ENCODE measurements at places on chromosomes 12 and 14.
A peak's percentile ranks its signal among the peaks of the same experiment; 100 is the strongest.

DNA sequence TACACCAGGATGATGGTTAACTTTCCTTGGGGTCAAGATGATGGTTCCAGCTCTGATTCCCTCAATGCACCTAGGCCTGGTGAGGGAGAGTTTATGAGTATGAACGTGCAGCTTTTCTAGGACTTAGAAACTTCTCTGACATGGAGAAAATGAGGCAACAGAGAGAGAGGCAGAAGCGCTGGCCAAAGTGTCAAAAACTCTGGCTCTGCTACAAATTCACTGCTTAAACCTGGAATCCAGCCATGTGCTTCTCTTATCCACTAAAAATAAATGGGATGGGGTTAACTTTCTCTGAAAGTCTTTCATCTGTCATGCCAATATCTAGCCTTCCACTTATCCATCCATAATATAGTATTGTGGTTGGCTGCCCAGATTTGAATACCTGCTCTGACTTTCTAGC is 568.7 kb downstream of the MED13L start:
- DNase-seq, result no peak

GRCh38 chr12:32765906-32766305 is 10.2 kb upstream of the YARS2 start:
- no peak for DNase-seq

- no peak for DNase-seq
Measured at GRCh38 chr12:91178781-91179180, 3.8 kb downstream of the DCN start.

- no peak for DNase-seq
Measured at GRCh38 chr12:89476232-89476631, 48.4 kb downstream of the GALNT4 start.

DNA sequence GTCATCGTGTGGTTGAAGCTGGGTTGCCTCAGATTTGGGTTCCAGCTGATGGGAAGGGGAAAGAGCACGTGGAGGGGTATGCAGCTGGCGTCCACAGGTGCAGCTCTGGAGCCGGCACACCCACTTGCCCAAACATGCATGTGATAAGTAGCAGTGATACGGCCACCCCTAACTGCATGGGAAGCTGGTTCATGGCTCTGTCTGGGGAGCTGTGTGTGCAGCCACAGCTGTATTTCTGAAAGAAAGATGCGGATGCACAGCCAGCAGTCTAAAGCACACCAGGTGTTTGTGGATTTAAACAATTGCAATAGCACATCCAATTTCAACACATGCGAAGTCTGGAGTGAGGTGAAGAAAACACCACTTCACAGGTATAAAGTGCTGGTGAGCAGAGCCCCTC is 181.4 kb downstream of the EFCAB11 start:
- peak; percentile 29 for DNase-seq

GRCh38 chr12:685388-685787 is 22.1 kb upstream of the NINJ2 start:
- DNase-seq, result no peak

GRCh38 chr12:59446116-59446515 is 149.7 kb upstream of the SLC16A7 start:
- DNase-seq, result no peak

DNA sequence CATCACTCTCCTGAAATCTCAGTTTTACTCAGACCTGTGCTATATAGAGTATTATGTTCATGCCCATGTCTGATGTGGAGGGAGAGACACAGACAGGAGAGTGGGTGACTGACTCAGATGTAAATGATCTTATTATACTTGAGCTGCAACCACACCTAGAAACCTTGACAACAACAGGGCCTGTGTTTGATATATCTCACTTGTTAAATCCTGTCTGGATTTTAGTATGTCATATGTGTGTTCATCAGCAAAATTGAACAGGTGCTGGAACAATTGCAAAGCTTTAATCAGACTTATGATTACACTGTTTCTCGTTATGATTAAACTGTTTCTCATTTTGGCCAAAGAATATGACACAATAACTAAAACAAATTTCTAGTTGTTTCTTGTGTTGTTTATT is 37.7 kb downstream of the DIP2B start:
- no peak for DNase-seq

DNA sequence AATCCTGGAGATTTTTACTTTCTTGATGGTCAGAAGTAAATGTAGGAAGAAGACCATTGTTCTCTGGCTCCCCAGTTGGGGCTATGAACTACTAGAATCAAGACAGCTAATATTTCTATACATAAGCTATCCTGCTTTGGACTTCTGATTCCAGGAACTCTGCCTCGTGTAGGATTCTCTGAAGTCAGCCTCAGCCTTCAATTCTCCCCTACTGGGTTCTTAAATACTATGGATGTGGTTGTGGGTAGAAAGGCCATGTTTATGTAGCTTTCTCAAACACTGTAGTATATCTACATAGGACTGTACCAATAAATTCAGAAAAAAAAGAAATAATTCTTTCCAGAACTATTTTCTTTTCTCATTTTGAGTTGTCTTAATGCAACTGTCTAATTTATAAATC is 302.5 kb downstream of the ITPR2 start:
- DNase-seq, result no peak

- DNase-seq, result no peak
Measured at GRCh38 chr14:72613231-72613974, 280.5 kb downstream of the DPF3 start.

DNA sequence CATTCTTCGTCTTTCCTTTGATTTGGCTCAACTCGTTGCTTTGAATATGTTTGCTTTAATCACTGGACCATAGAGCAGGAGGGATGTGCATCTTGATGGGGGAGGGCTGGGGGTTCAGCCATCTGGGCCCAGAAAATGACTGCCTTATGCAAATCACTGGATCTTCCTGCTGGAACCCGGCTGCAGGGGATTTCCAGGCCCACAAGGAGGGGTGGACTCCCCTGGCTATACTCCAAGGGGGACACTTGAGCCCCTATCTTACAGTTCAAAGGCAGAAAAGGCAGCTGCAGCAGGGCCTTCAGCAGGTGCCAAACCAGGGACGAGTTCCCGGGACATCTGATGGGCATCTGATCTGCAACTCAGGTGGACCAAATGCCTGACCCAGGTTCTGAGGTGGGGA is 122.5 kb downstream of the DICER1 start:
- no peak for DNase-seq

DNA sequence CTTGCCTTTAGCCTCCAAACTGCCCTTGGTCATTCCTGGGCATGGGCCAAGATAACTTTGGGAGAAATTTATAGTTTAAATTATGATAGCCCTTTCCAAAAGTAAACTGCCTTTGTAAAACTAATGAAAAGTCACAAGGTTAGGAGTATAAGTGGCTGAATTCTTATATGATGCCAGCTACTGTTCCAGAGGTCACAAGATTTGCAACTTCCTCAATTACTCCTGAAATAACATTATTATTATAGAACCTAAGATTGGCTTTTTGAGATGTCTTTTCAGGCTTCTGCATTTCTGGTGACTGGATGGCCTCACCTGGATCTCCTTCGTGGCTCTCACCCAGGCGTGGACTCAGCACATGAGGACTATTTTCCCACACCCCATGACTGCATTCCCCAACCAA is 55.0 kb downstream of the OSBPL8 start:
- DNase-seq, result no peak

- peak; percentile 3 for DNase-seq
Measured at GRCh38 chr14:50666772-50667683, 1.1 kb downstream of the SAV1 start.

GRCh38 chr12:2754208-2754607 is 40.6 kb upstream of the FKBP4 start:
- no peak for DNase-seq

DNA sequence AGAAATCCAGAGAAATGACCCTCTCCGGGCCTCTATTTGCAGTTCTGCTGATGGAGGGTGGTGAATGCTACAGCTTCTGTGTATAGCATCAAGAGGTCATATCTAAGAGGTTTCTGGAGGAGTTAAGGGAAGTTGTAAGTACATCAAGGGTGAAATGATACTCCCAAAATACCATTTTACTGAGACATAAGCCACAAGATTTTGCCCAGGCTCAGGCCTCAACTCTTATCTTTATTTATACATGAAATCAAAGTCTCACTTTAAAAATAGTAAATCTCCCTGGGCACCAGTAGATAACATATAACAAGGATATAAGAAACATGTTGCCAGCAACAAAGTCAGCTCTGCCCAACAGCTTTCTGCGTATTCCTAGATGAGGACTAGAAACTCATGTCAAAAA is 40.4 kb downstream of the NIN start:
- DNase-seq, result no peak

DNA sequence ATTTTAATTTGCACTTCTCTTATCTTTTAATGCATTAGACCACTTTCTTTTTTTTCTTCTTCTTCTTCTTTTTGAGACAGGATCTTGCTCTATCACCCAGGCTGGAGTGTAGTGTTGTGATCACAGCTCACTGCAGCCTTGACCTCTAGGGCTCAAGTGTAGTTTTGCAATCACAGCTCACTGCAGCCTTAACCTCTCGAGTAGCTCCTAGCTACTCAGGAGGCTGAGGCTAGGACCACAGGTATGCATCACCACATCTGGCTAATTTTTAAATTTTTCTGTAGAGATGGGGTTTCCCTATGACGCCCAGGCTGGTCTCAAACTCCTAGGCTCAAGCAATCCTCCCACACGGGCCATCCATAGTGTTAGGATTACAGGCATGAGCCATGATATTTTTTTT is 12.7 kb downstream of the TMED8 start:
- no peak for DNase-seq

DNA sequence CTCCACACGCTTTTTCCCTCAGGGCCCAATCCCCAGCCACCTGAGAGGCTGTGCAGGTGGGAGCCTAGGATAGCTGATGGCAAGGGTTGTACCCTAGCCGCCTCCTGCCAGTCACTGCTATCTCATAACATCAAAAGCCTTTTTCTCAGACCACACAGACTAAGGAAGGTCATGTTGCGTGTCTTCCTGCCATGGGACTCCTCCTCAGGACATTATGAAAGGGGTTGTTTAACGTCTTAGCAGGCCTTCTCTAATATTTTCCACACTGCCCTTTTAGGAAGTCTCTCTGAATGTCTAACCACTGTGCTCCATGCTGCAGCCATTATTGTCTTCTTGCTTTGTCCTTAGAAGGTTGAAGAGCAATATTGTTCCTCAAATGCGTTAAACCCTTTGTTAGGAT is 7.6 kb upstream of the SMUG1 start:
- no peak for DNase-seq

GRCh38 chr12:117408161-117408791 is 46.9 kb upstream of the NOS1 start:
- DNase-seq, result no peak
